ENCODE measurements at places on chromosomes 5 and 9.

- DNase-seq, result no peak
These were observed 99.0 kb downstream of the ADAMTS2 start for GRCh38 chr5:179246227-179246626.

- DNase-seq, result no peak
These were observed 23.1 kb upstream of the DMRTA1 start for GRCh38 chr9:22423566-22423965.

- no peak for DNase-seq
These were observed 5.3 kb downstream of the PRELID2 start for GRCh38 chr5:145829708-145830361.

- DNase-seq, result no peak
These were observed 69.2 kb upstream of the RPS23 start for GRCh38 chr5:82347201-82347865.

DNA sequence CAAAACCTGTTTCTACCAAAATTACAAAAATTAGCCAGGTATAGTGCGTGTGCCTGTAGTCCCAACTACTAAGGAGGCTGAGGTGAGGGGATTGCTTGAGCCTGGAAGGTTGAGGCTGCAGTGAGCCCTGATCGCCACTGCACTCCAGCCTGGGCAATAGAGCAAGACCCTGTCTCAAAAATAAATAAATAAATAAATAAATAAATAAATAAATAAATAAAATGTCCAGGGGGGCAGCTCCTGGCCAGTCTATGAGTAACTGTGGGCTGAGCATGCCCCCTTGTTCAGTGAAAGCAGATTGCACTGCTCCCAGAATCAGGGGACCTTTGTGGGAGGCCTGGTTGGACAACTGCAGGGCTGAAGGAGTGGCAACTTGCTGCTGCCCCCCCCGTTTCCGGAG, 62.7 kb downstream of the PDE6A start:
- no peak for DNase-seq

- no peak for DNase-seq
These were observed 415.0 kb downstream of the ARHGEF28 start for GRCh38 chr5:74040811-74041491.

DNA sequence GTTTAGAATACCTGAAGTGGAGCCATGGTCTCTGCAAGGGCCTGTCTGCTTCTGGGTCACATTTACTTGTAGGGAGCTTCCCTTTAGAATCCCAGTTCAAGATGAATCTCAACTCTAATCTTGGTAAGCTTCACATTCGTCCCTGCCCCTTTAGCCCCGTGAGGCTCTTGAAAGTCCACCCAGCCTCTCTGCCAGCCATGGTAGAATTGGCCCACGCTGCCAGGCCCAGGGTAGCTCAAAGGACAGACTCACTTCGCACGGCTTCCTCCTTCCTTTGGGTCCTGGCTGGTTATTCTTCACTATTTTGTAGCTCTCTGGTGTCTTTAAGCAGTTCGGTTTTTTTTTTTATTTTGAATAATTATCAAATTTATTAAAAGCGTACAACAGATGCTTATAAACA, 28.6 kb upstream of the NKX2-5 start:
- no peak for DNase-seq

- no peak for DNase-seq
These were observed 396.2 kb downstream of the KCTD16 start for GRCh38 chr5:144566747-144567420.

- DNase-seq, result no peak
These were observed 21.5 kb downstream of the SNCAIP start for GRCh38 chr5:122333564-122333963.

- DNase-seq, result no peak
These were observed 12.0 kb upstream of the ACSL6 start for GRCh38 chr5:132023258-132024116.

GRCh38 chr5:14063138-14063537, 80.0 kb upstream of the TRIO start:
- no peak for DNase-seq

GRCh38 chr9:126063326-126063725, 263.3 kb upstream of the MVB12B start:
- DNase-seq, result no peak

DNA sequence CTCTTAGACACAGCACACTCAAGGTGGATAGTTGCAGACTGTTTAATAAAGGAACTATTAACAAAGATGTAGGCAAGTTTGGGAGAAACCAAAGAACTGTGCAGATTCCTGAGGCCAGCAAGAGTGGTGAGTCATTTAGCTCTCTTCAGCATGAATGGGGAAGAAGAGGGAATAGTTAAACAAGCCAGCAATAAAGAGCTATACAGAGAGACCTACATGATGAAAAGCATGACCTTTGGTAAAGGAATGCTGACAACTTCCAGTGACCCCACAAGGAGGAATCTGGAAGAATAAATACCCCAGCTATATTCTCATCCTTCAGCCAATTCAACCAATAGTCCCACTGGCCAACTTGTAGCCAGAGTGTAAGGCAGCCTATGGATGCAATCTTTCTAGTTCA, 706.0 kb upstream of the GRAMD2B start:
- peak; percentile 60 for DNase-seq

DNA sequence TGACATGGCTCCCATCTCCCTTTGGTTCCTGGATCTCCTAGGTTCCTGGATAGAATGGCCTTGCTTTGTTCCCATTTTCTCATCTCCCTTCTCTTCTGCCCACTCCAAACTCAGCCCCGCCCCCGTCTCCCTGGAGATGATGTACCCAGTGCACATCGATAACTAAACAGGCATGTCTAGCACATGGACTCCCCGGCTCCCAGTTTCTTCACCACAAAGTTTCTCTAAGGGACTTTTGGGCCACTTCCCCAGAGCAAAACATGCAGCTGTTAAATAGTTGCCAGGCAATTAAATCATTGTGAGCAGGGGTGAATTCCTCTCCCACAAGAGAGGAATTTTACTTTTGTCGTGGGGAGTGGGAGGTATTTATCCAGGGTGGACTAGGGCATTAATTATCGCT, 259.0 kb downstream of the GADD45G start:
- DNase-seq, result no peak

- DNase-seq, result no peak
These were observed 196.8 kb upstream of the DAPK1 start for GRCh38 chr9:87300915-87301314.

GRCh38 chr5:93573354-93574351, 7.4 kb downstream of the NR2F1-AS1 start:
- DNase-seq, result no peak

DNA sequence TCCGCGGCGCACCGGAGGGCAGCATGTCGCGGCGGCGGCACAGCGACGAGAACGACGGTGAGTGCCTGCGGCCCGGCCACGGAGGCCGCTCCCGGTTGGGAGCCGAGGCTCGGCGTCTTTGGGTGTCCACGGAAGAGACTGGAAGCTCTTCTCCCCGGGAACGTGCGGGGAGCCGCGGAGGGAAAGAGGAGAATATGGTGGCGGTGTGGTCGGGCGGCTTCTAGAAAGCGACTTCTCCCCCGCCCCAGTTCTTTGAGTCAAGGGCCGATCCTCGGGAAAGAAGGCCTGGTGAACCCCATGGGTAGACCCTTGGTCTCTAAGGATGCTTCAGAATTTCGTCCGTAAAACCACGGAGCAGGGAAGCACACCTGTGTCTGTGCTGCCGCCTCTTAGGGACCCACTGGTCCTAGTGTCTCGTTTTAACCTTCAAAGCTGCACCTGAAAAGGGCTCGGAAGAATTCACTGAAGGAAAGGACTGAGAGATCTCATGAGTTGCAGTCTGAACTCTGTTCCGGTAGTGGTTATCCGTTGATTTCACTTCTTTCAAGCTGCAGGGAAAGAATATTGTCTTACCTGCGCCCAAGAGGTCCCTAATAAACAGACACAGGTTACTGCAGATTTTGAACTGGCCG, 354 bp downstream of the NCBP1 start:
- DNase-seq, result no peak

GRCh38 chr9:22307013-22307711, 139.5 kb upstream of the DMRTA1 start:
- peak; percentile 10 for DNase-seq

DNA sequence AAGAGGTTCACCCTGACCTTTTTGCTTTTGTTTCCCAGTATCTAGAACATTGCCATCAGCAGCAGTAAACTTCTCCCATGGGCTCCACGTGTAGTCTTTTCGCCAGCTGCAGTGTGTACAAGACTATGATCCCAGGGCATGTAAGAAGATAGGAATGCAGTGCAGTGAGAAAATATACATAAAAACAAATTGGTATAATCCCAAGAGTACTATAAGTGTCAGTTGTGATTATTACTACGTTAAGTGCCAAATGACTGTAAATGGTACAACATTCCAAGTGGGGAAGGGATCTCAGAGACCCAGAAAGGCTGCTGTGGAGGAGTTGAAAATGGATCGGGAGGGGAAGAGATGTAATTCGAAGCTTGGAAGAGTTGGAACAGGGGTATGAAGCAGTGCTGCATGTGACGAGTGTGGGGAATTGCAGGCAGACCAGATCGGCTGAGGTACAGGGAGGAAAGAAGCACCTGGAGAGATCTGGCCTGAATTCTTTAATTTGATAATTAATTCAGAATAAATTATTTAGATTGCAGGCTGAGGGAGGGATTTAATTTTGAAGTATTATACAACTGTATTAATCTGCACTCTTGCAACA, 95.1 kb downstream of the FBXL7 start:
- DNase-seq, result peak; percentile 26
